Activated naive CD8-positive, alpha-beta T cell treated with anti-CD3 and anti-CD28 coated beads, Interleukin-2, amount 10 ng/mL, durations not matched to agents 7 days and 5 days (primary cell): ENCODE measurements at places on chromosomes 12 and 14. TPM values are rescaled to one million over a fixed set of nuclear protein-coding genes. Genes with fewer than 3 reads are reported as not detected.

GRCh38 chr14:101709533-101709881 lies 52.0 kb upstream of the PPP2R5C start:
- DNase-seq, result no peak

DNA sequence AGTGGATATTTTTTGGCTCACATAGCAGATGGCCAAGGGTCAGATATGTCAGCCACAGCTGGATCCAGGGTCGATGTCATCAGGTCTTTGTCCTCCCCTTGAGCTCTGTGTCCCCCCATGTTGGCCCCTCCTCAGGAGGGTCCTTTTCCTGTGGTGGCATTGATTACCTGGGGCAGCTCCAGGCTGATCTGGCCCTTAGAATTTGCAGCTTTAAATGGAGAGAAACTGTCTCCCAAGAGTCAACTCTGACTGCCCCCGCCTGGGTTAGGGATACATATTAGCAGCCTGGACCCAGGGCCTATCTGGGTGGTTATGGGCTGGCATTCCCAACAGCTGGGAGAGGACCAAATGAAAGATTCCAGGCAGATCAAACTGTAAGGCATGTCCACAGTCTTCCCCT lies 330.5 kb downstream of the RGS6 start:
- no peak for DNase-seq

- no peak for DNase-seq
These were observed 23.0 kb downstream of the KLRK1 start for GRCh38 chr12:10366875-10367274.

- DNase-seq, result no peak
These were observed 11.0 kb downstream of the PTGER2 start for GRCh38 chr14:52325126-52325525.

- DNase-seq, result no peak
These were observed 75.9 kb downstream of the IFT81 start for GRCh38 chr12:110200124-110200417.

DNA sequence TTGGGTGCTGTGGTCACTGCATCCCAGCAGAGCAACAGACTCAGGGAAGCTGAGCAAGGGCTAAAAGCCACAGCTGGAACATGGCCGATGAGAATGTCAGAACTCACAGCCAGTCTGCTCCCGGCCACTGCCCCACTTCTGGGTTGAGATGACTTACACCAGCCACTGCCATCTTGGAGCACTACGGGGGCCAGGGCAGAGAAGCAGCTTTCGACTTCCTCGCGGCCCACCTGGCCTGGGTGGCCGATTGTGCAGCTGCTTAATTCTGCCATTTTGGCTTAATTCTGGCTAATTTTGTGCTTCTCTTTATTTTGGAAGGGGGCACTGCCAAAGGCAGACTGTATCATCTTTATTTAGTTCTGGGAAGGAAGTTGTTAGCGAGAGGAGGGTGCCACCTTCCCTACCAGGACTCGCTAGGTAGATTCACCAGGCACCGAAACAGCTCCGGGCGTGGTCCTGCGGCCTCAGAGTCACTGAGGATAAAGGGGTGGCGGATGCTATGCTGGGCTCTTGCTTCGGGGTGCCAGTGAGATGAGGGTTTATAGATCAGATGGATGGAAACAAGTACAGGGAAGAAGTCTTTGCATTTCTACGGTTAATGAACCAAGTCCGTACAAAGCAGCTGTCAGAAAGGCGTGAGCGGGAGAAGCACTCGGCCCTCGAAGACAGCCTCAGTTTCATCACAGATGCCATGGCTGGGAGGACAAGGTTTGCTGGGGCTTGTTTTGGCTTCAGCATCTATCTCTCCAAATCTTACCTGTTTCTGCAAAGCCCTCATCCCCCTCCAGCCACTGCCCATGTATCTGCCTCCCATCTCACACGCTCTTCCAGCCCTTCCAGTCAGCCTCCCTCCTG lies 147.8 kb downstream of the PIWIL1 start:
- DNase-seq, result no peak

- no peak for DNase-seq
These were observed 13.5 kb upstream of the IRF2BPL start for GRCh38 chr14:77041881-77042545.

- DNase-seq, result no peak
These were observed 18.3 kb downstream of the IL26 start for GRCh38 chr12:68207276-68207675.

DNA sequence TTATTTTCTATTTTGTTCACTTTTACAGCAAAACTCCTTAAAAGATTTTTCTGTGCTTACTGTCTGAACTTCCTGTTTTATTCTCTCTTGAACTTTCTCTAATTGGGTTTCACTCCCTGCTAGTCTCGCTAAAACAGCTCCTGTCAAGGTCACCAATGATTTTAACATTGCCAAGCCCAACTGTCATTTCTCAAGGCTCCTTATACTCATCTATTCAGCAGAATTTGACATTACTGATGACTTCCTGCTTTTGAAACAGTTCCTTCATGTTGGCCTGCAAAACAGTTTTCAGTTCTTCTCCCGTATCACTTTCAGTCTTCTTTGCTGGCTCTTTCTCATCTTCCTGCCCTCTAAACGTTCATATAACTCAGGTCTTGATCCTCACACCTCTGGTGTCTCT lies 268.5 kb upstream of the USP15 start:
- no peak for DNase-seq

GRCh38 chr14:38158468-38158867 lies 49.2 kb upstream of the SSTR1 start:
- DNase-seq, result no peak

GRCh38 chr14:64394977-64395633 lies 7.0 kb downstream of the MTHFD1 start:
- no peak for DNase-seq

DNA sequence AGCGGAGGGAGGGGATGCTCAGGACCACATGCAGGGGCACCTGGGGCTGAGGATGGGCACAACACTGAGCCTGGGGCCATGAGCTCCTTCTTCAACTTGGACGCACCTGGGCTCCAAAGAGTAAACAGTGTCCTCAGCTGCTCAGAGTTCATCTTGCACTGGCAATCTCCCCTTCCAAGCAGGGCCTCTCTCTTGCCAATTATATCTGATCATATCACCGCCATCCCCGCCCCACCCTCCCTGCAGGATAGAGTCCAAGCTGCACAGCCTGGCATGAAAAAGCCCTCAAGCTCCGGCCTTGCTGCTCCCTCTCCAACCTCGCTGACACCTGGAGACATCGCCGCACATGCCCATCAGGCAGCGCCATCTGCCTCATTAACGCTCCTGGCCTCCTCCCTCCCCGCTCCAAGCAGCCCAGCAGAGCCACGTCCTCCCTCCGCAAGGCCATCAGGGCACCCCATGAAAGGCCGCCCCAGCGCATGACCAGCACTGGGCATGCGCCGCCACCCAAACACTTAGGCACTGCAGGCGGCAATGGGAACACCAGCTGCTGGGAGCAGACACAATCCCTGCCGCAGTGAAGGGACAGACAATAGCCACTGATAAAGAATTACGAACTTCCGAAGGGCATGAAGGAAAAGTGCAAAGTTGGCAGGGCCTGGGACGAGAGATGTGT lies 88.8 kb downstream of the CHGA start:
- DNase-seq, result no peak

- DNase-seq, result no peak
These were observed 51.4 kb downstream of the TMEM132C start for GRCh38 chr12:128318341-128318740.

DNA sequence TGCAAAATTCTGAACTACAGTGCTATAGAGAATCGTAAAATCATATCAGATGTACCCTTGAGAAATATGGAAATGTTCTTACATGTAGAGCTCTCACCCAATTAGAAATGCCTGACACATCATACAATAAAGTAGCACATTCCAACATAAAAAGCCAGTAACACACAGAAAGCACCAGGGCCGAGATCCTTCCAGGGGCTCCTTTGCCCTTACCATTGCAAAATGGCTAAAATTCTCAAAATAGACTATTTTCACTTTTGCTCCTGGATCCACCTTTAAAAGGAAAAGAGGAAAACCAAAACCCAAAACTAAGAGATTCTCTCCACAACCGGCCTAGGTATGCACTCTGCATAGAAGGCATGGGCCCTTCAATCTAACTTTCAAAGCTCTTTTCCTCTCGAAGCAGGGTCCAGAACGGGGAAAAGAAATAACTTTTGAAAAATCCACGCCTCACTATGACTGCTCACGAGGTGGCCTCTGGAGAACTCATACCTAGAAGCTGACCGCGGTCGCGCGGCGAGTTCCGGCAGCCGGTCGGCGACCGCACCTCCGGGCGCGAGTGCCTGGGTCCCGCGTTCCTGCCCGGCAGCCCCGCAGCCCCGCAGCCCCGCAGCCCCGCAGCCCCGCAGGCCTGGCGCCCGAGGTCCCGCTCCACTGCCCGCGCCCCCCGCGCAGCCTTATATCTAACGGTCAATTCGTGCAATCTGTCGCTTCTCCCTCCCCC lies 2.7 kb downstream of the OTX2 start:
- no peak for DNase-seq

DNA sequence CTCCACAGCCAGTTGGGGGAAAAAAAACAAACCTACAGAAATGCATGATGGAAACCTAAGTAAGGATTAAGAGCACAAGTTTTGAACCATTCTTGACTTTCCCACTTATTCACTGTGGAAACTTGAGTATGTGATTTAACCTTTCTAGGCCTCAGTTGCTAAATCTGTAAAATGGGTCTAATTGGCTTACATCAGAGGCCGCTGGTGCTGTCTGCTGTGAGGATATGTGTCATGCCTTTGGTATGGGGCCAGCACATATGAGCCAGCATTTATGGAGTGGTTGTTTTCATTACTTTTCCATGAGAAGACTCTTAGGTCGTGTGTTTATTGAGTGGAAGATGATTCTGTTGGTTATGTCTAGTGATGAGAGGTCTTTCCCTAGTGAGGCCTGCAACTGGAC lies 102.4 kb downstream of the ESR2 start:
- no peak for DNase-seq

DNA sequence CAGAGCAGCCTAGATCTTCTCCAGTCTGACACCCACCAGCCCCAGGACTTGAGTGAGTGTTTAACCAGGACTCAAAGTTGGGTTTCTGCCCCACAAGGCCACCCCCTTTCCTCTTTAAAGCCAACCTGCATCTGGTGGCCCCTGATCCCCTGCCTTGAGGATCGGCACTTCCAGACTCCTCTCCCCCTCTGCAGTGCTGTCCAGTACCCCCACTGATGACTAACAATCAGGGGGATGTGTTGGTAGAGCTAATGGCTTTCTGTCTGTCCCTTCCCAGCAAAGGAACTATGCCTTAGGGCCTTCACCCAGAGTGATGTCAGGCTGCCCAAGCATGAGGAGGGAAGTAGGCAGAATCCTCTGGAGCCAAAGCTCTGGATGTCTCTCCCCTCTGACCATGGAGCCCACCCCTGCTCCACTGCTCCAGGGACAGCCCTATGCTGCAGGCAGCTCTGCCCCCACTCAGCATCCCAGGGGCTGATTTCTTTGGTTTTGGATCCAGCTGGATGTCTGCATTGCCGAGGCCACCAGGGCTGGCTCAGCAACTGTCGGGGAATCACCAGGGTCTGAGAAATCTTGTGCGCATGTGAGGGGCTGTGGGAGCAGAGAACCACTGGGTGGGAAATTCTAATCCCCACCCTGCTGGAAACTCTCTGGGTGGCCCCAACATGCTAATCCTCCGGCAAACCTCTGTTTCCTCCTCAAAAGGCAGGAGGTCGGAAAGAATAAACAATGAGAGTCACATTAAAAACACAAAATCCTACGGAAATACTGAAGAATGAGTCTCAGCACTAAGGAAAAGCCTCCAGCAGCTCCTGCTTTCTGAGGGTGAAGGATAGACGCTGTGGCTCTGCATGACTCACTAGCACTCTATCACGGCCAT lies 42.9 kb downstream of the DAD1 start:
- no peak for DNase-seq

DNA sequence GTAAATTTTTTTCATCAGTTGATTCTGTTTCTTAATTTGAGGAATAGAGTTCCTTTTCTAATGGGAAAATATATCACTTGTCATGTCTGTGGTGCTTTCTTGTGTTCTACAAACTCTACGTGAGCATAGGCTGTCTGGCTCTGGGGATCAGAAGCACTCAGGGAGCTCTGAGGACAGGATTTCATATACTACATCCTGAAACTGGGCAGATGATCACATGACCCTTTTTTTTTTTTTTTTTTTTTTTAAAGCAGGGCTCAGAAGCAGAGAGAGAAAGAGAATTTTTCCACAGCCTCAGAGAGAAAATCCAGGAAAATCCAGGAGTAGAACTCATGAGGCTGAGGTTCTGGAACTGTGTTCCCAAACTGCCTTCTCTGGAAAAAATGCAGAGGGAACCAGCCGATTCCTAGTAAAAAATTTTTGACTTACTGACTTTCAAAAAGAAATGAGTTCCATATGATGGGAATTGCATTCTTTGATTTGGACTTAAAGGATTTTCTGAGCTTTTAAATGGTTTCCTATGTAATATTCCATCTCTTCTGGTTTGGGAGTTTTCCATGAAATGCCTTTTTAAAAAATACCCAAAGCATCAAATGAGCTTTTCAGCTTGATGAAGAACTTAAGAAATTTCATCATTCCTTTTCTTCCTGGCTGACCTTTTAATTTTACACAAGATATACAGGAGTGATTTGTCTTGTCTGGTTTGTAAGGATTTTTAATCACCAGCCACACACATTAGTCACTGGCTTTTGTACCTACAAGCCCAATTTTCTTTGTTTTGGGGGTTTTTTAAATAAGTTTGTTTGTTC lies 183.1 kb upstream of the HIF1A start:
- no peak for DNase-seq

Gene SLC11A2
- total RNA-seq, result 40.9 TPM

Gene REP15
- total RNA-seq, result 0.28 TPM

Gene OR6C2
- not detected for total RNA-seq

Gene SH2B3
- 44.5 TPM for total RNA-seq

Gene PPP4R4
- 0.57 TPM for total RNA-seq

Gene SLC25A47
- total RNA-seq, result not detected

Gene FERMT2
- 0.23 TPM for total RNA-seq

Gene RASSF8
- total RNA-seq, result 0.91 TPM

Gene CLEC9A
- not detected for total RNA-seq

Gene MUCL1
- not detected for total RNA-seq

Gene SCYL2
- total RNA-seq, result 37.8 TPM

Gene VDR
- 13.9 TPM for total RNA-seq

Gene GRIP1
- total RNA-seq, result 0.34 TPM

Gene PCED1B
- total RNA-seq, result 102 TPM

Gene OR6C74
- total RNA-seq, result not detected

Gene NRXN3
- total RNA-seq, result not detected

Gene TAS2R20
- 2.0 TPM for total RNA-seq

Gene MYL2
- total RNA-seq, result not detected

Gene SLC17A8
- total RNA-seq, result not detected
